ENCODE measurements at places on chromosomes 1 and 21.

GRCh38 chr1:87274851-87275250 is 53.8 kb upstream of the LMO4 start:
- no peak for DNase-seq

DNA sequence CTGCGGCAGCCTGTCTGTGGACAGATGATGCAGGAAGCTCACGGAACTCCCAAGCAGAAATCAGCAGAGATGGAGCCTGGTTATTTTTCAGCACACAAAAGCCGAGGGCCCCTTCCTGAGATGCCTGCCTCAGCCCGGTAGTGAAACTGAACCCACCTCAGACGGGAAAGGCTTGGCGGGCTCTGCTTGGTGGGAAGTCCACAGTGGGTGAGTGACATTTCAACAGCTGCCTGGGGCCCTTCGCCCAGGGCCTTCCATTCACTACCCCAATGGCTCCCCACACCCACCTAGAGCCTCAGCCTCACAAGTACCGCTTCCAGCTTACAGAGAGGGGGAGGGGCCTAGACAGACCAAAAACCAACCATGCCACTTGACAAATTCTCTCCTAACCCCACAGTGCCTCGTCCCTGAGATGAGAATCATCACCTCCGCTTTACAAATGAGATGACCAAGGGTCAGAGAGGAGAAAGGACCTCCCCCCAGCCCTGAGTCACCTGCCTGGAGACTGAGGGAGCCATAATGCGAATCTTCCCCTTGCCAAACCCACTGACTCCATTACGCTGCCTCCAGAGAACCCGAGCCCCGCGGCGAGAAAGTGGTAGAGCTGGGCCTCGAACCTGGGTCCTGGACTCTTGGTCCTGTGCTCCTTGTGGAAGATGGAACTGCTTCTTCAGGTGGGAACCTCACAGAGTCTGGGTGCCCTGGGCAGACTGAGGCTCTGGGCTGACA is 3.4 kb upstream of the ECE1 start:
- DNase-seq: no peak

- no peak for DNase-seq
These were observed 12.0 kb downstream of the ERVH48-1 start for GRCh38 chr21:42913476-42913875.

DNA sequence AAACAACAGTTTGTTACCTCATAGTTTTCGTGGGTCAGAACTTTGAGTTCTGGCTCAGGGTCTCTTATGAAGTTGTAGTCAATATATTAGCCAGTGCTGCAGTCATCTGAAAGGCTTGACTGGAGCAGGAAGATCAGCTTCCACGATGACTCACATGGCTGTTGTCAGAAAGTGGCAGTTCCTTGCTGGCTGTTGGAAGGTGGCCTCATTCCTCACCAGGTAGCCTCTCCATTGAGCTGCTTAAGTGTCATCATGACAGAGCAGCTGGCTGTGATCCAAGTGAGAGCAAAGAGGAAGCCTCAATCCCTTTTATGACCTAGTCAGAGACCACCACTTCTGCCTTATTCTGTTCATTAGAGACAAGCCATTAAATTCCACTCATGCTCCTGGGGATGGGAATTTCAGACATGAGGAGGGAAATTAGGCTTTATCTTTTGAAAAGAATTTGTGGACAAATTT is 5.6 kb downstream of the OSBPL9 start:
- DNase-seq: peak; percentile 82

DNA sequence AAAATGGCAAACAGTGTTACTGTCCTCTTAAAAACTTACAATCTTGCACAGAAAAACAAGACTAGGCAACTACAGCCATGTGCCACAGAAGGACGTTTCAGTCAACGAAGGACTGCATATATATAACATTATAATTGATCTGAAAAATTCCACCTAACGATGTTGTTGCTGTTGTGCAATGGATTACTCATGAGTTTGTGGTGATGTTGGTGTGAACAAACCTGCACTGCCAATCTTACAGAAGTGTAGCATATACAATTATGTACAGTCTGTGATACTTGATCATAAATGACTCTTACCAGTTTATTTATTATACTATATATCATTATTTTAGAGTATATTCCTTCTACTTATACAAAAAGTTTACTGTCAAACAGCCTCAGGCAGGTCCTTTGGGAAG is 6.8 kb upstream of the VAMP4 start:
- no peak for DNase-seq

DNA sequence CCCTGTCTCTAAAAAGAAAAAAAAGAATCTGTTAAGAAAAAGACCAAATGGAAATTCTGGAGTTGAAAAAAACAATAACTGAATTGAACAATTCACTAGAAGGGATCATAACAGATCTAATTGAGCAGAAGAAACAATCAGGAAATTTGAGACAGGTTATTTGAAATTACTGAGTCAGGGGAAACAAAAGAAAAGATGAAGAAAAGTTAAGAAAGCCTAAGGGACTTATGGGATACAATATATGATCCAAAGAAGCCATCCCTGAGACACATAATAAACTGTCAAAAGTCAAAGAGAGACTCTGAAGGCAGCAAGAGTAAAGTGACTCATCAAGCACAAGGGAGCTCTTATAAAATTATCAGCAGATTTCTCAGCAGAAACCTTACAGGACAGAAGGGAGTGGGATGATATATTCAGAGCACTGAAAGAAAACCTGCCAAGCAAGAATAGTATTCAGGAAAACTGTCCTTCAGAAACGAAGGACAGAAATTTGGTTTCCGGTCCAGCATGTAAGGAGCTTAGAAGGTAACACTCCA is 44.5 kb downstream of the SLC2A1 start:
- DNase-seq: no peak

GRCh38 chr1:230518511-230518910 is 92.4 kb upstream of the PGBD5 start:
- DNase-seq: no peak

DNA sequence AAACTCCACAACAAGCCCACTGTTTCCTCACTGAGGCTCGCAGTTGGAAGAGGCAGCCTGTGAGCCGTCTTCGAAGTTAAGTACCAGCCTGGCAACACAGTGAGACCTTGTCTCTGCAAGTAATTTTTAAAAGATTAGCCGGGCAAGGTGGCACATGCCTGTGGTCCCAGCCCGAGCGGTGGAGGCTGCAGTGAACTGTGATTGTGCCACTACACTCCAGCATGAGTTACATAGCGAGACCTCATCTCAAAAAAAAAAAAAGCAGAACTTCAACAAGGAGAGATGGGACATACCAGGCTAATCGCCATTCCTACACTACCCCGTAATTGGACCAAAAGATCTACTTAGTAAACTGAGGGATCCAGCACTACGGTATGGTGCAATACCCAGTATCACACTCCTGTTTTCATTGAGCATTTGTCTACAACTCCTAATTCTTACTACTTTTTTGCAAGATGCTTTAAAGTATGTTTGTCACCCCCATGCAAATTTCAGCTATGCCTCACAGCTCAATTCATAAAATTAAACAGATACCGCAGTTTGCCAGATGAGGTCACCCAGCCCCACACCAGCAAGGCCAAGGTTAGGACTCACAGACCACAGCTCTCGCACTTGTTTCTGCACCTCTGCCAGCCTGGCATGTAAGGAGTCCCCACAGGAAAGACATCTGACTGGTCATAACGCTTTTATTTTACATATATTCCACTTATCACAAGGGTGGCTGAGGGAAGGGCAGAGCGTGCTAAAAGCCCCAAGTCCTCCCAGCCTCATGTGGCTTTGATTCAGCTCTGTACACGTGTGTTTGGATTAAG is 21.0 kb downstream of the SDE2 start:
- peak; percentile 72 for DNase-seq

DNA sequence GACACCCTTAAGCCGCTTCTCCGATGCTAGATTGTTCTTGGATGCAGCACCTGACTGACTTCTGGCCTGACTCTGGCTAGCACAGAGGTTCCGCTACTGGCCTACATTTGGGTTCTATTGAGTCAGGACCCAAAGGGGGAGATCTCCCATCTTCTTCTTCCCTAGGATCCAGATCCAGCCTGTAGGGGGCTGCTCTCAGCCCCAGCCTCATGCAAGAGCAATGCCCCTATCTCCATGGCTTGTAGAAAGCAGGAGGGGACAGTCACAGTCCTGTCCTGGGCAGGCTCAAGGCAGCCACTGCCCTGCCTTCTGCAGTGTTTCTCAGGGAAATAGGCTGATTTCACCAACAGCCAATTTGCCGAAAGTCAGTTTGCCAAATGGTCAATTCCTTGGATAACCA is 6.3 kb upstream of the ADAR start:
- DNase-seq: no peak

GRCh38 chr1:28759257-28759656 is 22.5 kb downstream of the YTHDF2 start:
- DNase-seq: no peak

GRCh38 chr21:44813149-44813548 is 4.7 kb downstream of the SUMO3 start:
- no peak for DNase-seq

DNA sequence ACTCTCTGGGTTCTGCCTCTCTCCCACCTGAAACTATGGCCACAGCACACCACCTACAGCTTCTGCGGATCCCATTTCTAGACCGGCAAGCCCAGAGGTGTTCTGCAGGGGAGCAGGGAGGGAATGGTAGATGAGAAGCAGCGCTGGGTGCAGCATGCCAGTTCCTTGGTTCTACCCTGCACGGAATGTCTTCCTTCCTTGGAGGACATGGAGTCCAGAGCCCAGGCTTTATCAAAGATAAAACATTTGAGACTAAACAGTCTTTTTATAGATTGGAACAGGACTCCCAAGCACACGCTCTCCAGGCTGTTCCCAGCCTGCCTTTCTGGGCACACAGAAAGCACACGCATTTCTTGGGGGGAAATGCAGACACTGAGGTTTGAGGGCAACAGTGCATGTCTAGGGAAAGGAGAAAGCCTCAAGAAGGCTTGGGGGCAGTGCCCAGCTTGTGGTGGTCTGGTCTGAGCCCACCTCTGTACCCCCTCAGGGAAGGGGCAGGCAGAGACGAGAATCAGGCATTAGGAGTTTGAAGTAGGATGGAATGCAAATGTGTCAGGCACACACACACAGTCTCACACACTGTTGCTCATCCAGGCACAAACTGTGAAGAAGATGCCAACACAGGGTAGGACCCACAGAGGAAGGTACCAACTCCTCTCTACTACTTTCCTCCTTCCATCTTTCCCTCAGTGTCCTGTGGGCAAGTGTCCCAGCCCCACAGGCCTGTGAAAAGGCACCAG is 29.7 kb downstream of the LGR6 start:
- DNase-seq: no peak

DNA sequence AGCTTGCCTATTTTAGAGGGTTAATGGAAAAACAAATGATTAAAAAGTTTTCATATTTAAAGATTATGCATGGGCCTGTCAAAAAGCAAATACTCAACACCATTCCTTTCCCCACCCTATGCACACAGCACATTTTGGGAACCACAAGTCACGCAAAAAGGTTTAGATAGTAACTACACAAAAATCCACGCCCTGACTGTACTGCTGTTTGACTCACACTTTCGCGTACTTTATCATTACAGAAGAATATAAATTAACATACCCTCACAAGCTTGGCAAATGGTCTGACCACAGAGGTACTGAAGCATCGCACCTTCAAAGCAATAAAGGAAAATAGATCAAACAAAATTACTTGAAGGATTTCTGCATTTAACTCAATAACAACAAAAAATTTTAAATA is 1.4 kb downstream of the ATP5PO start:
- DNase-seq: peak; percentile 30

DNA sequence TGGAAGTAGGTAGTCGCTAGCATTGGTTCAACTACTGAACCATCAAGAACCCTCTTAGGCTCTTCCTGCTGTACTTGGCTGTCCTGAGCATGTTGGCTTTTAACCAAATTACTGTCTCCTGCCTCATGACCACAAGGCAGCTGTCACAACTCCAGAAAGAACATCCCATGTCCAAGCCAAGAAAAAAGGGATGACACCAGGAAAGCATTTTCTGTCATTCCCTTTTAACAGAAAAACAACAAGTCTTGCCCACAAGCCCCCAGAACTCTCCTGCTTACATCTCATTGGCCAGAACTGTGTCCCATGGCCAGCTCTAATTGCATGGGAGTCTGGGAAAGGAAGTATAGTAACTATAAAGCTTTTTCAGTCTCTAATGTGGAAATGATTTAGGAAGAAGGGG is 2.4 kb upstream of the RNU5D-1 start:
- no peak for DNase-seq

- peak; percentile 94 for DNase-seq
These were observed 700 bp upstream of the KMO start for GRCh38 chr1:241531195-241532161.

DNA sequence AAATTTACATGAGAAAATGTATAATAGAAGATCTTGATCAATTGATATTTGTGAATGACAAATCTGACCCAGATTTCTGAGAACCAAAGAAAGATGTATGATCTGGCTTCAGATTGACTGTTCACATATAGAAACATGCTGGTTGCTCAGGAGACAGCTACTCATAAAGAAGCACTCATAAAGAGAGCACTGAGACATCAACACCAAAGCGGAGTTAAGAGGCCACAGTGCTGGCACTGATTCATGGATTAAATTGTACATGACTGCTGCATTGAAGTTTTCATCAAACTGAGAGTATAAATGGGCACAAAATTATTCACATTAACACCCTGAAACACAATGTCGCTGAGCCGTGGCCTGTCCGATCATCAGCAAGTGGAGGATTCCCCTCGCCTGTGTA is 46.2 kb downstream of the SH3GLB1 start:
- DNase-seq: no peak

- DNase-seq: peak; percentile 96
These were observed 9.6 kb upstream of the EPS8L3 start for GRCh38 chr1:109773203-109773899.

DNA sequence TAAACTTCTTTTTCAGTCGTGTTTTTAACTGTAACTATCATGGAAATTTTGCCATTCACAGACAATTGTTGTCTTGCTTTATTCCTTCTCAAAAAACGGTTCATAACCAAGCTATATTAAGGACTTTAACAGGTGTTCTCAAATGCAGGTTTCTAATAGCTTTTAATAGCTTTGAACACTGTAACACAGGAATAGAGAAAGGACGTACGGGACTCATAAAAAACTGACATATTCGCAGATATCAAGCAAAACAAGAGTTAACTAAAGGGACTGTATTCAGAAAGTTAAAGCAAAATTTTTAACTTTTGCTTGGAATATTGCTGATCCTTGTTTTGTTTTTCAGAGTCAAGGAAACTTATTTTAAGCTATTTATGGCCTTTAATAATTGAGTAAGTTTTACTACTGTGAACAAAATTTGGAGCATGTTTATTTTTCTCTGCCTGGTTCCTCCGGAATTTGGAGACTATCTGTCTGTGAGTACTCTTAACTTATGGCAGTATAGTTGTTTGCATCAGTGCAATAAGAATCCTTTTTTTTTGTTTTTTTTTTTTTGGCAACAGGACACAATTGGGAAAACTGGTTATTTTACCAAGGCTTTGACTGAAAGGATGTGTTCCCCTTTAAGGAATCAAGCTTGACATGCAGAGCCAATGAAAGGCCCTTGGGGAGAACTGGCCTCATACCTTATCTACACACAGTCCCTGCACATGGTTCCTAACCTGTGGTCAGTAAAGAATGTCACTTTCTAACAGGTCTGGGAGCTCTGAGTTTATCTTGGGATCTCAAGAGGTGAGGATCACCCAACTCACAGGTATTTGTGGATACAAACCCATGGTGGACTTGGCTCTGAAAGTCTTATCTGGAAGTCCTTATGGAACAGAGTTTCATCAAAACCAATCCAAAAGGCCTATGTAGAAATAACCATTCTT is 5.8 kb upstream of the CD46 start:
- DNase-seq: peak; percentile 69

GRCh38 chr1:32972814-32973428 is 8.3 kb upstream of the RNF19B start:
- DNase-seq: peak; percentile 22

GRCh38 chr1:46086576-46086975 is 45.9 kb downstream of the PIK3R3 start:
- DNase-seq: no peak
